NCI-H1092 treated with DMSO at 0.1 percent for 48 hours (cell line): ENCODE measurements at places on chromosomes 2 and 18.

GRCh38 chr2:118049816-118050140 lies 35.9 kb upstream of the CCDC93 start:
- DNase-seq: no peak

DNA sequence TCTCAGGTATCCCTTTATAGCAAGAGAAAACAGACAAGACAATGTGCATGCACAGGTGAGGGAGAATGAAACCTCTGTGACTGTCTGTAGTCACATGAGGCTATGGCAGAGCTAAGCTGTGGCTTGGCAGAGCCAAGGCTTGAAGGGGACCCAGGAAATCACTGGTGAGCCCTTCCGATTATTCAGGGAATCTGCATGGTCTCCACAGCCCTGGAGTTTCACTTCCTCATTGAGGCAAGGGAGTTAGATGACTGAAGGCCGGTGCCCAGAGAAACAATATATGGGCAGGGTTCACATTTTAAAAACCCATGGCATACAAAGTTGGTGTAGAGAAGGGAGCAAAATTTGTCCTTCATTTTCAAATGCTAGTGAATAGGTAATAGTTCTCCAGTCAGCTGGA lies 144.4 kb upstream of the REV1 start:
- no peak for DNase-seq

GRCh38 chr18:2326999-2327398 lies 244.3 kb downstream of the METTL4 start:
- DNase-seq: no peak

GRCh38 chr2:16252251-16252650 lies 311.9 kb downstream of the MYCN start:
- no peak for DNase-seq

GRCh38 chr2:42770288-42771131 lies 6.6 kb upstream of the OXER1 start:
- peak; percentile 27 for DNase-seq

GRCh38 chr2:33223856-33224255 lies 252.6 kb upstream of the RASGRP3 start:
- no peak for DNase-seq

DNA sequence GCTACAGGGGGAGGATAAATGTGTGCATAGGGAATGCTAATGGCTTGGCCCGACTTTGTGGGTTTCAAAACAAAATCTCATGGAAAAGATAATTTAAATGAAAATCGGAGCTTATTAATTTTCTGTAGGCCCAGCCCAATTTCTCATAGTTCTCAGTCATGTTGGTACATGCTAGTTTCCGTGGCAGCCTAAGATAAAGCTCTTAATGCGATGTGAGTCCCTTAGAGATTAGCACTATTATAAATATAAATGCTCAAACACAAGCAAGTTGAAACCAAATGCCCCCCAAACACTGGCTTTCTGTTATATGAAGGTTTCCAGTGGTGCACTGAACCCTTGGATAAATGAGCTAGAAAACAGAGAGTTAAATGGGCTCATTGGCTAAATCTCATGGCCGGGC lies 168.0 kb downstream of the BCL2 start:
- no peak for DNase-seq

GRCh38 chr18:55897091-55897689 lies 309.2 kb upstream of the TCF4 start:
- no peak for DNase-seq

DNA sequence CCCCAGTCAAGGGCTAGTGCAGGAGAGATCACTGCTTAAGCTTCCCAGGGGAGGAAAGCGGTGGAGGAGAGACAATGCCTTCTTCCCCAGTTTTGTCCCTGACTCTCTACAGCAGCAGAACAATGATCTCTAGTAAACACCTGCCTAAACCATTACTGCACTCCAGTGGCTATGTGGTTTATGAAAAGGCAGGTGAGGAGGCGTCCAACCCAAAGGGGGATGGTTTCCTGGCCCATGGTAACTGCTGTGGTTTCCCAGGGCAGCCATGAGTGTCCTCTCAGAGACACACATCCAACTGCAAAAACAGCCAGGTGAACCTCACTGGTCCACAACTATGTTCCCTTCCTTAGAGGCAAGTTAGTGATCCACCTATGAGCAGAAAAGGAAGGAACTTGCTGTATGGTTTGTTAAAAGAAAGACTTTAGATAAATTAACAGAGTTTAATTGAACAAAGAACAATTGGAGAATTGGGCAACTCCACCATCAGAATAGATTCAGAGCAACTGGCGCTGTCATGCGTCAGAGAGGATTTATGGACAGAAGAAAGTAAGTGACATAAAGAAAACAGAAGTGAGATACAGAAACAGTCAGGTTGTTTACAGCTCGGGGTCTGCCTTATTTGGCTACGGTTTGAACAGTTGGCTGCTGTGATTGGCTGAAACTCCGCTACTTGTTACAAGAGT lies 4.8 kb upstream of the TTC39C start:
- peak; percentile 38 for DNase-seq

GRCh38 chr18:63040788-63041410 lies 278.7 kb downstream of the BCL2 start:
- DNase-seq: no peak

DNA sequence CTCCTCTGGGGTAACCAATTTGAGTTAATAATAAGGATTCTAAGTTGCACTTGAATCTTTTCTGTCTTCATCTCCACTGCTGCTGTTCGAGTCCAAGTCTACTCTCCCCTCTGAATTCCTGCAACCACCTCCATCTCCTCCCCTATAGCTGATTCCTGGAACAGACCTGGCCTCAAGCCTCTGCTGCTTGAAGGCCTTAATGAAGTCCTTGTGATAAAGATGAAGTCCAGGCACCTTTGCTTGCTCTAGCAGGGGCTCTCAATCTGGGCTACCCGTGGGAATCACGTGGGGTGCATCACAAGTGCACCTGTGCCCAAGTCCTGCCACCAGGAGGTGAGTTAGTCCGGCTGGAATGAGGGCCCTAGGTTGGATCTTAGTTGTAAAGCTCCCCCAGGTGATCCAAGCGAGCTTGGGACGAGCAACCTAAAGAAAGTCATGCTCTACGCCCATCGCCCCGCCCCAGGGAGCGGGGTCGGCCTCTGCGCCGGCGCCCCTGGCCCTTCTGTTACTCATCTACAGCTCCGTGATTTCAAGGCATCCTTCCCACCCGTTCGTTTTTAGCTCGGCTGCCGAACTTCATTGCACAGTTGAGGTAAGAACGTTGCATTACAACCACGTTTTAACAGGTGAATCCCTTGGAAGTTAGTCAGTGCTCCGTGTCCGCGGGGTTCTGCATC lies 905 bp upstream of the IAH1 start:
- DNase-seq: peak; percentile 4

DNA sequence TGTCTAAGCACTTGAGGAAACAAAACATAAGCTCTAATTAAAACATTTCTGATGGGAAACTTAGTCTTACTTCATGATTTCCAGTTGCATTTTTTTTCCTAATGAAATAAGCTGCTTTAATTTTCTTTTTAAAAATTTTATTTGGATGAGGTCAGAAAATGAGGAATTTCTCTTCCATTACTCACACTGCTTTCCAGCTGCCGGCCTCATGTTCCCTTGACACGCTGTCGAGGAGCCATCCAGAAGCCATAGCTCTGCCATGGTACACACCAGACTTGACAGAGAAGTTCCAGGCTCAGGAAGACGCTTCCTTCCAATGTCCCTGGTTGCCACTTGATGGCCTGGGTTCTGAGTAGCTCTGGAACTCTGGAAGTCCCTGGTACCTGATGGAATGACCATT lies 12.1 kb upstream of the MAPRE2 start:
- no peak for DNase-seq

DNA sequence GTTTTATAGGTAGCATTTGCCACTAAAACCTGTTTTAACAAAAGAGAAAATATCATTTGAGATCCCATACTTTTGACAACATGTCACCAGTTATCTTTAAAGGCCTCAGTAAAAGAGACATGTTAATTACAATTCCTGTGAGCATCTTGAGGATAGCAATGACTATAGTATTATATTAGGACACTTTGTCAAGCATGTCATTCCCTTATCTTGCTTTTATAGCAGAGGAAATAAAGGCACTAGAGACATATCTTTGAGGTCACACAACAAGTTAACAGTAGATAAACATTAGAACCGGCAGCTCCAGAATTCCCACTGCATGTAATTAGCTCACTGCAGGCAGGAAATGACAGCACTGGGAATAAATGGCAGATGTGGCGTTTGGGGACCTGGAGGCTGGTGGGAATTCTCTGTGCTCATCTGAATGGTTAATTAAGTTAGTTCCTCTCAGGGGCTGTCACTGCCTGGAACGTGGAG lies 25.9 kb downstream of the LYPD6B start:
- DNase-seq: no peak

DNA sequence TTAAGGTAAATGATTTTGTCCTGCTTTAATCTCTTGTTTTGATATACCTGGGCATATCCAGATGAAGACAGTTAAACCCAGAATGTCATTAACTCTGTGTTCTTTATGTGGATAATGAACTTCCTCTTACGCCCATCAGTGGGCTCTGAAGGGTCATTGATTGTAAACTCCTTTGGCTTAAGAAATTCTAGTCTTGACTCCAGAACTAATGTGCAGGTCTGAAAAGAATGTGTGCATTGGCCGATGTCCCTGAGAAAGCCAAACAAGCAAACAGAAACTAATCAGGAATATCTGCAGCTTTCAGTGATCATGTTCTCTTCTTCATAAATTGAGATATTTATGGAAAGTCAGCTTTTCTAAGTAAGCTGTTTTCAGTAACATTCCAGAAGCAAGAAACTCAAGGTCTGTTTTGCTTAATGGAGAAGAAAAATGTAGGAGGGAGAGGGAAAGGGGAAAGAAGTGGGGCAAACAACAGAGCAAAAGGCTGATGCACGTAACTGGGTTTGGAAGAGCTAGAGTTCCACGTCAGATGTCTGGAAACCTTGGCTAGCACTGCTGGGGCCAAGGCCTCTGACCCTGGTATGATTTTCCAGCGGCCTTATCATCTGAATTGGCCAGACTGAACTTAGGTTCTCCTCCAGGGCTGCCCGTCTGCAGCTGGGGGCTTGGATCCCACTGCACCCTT lies 61.3 kb upstream of the FHL2 start:
- DNase-seq: no peak

DNA sequence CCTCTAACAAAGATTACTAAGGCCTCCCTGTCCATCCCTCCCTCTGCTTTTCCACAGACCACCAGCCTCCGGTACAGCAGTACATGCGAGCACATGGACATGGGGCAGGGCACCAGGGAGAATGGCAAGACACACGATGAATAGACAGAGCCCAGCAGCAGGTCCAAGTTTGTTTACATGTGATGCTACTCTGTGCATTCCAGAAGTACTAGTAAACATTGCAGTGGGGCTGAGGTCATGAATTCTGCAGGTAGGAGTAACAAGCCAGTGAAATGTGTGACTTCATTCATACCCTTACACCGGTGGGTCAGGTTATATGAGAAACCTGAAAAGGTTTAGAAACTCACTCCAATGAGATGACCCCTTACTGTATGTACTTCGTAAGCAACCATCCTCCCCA lies 205.7 kb downstream of the BCL11A start:
- no peak for DNase-seq

DNA sequence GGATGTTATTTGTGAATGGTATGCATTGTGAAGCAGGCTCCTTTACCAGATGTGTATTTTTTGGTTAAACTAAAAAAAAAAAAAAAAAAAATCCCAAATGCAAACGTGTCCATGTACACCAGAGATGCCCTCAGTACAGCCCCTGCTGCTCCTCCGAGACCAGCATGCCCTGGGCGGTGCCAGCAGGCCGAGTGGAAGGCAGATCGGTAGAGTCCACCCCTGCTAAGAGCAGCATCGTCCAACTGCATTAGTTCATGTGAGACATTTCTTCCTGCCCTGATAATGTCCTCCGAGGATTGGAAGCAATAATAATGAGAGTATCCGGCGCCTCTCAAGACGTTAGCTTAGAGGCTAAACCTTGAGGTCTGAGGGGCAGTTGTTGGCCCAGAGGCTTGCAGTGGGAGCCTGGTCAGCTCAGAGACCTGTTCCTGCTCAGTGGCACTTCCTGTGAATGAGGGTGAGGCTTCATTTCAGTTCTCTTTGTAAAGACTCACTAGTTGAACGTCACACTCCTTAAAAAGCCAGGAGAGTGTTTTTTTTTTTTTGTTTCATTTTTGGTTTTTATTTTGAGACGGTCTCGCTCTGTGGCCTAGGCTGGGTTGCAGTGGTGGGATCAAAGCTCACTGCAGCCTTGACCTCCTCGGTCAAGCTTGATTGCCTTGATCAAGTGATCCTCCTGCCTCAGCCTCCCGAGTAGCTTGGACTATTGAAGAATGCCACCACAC lies 5.6 kb downstream of the SLC66A3 start:
- no peak for DNase-seq

DNA sequence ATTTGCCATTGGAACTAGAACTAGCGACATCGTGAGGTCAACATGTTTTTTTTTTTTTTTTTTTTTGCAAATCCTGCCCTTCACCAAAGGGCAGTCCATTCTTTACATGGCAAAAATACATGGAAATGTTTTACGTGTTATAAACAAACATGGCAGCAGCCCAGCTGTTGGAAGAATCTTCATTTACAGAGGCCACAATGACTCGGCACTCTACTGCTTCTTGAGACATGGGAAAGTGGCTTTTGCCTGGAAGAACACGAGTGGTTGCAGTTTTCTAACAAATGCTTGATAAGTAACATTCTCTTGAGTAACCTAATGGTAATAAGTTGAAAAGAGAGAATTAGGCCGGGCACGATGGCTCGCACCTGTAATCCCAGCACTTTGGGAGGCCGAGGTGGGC lies 22.8 kb upstream of the POLR1B start:
- DNase-seq: no peak

DNA sequence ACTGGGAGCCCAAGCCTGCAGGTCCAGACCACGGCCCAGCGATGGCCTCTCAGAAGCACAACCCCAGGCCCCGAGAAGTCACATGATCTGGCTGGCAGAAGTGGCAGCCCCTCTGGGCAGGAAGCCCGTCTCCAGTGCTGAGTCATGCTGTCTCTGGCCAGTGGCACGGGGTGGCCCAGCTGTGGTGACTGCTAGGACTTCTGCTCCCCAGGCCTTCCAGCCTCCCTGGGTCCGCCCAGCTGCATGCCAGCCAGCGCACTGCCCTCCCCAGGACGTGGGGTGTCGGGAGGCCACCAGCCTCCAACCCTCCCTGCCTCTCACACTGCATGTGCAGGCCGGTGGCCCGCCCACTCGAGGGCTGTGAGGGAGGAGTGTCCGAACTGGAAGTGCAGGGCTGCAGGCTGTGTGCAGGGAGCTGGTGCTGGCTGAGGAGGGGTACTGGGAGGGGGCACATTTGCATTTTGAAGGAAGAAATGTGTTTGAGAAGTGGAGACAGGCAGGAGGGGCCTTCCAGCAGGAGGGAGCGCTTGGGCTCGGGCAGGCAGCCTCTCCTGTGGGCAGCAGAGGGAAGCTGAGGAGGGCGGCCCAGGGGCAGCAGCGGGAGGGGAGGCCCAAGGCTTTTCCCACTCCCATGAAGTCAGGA lies 17.0 kb upstream of the HPCAL1 start:
- DNase-seq: peak; percentile 27

- DNase-seq: no peak
Measured at GRCh38 chr2:168645696-168646338, 156.6 kb upstream of the NOSTRIN start.

GRCh38 chr2:56222481-56222880 lies 38.7 kb downstream of the CCDC85A start:
- DNase-seq: no peak

DNA sequence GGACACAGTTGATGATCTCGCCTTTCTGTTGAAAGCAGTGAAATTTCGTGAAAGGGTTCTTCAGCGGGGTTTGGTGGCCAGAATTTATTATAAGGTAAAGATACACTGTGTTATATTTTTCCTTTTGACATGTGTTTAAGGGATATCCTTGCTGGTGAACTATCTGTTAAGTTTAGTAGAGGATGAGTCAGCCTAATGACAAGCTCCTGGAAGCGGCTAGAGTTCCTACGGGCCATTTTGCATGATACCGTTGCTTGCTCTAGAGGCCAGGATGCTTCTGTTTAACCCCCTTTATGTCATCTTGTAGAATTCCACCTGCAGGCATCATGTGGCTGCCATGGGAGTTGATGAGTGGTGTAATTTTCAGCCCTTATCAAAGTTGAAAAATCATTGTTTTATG lies 124.8 kb upstream of the BCL2L11 start:
- DNase-seq: no peak
